ENCODE measurements at places on chromosomes 2 and 18.

- DNase-seq, result no peak
Measured at GRCh38 chr2:181305301-181306123, 151.7 kb upstream of the ITGA4 start.

GRCh38 chr2:172516299-172516698, 39.6 kb upstream of the PDK1 start:
- no peak for DNase-seq

GRCh38 chr2:33230195-33230594, 246.3 kb upstream of the RASGRP3 start:
- DNase-seq, result no peak

GRCh38 chr2:12047761-12048160, 301.3 kb downstream of the LPIN1 start:
- no peak for DNase-seq

GRCh38 chr18:27619090-27619772, 434.1 kb upstream of the CHST9 start:
- DNase-seq, result no peak

GRCh38 chr18:77110400-77110799, 22.2 kb downstream of the MBP start:
- no peak for DNase-seq

All from stimulated activated CD8-positive, alpha-beta memory T cell treated with anti-CD3 and anti-CD28 coated beads, Interleukin-7, amount 100 ng/mL, for 1 hour (primary cell).